Stimulated activated CD4-positive, alpha-beta T cell treated with anti-CD3 and anti-CD28 coated beads, Interleukin-12 subunit alpha, Interleukin-12 subunit beta, amount 100 ng/mL, for 48 hours (primary cell): ENCODE measurements at places on chromosomes 12 and 14.

- DNase-seq: no peak
Observed at GRCh38 chr12:8089716-8090115, 7.6 kb downstream of the NECAP1 start.

- DNase-seq: no peak
Observed at GRCh38 chr14:104697317-104697703, 7.9 kb downstream of the INF2 start.

DNA sequence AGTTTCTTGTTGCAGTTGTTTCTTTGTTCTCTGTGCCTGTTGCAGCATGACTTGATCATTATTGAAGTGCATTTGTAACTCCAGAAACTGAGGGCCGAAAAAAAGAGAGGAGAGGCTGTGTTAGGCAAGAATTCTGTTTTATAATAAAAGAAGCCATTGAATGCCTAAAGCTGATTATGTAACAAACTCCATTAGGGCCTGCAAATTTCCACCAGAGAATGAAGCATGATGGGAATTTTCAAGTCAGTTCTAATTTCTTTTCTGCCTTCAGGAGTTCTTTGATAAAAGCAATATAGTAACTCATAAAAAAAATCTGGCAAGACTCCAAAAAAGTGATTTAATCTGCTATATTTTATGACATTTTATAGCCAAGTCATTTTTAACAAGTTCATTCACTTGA, 156.7 kb upstream of the RASSF8 start:
- DNase-seq: no peak

- no peak for DNase-seq
Observed at GRCh38 chr12:78403136-78403535, 461.4 kb upstream of the SYT1 start.

- no peak for DNase-seq
Observed at GRCh38 chr14:54724676-54725325, 157.9 kb downstream of the SAMD4A start.

GRCh38 chr12:32124637-32125036, 18.0 kb downstream of the BICD1 start:
- DNase-seq: no peak
